Ovary (tissue), 10 donors: ENCODE measurements at places on chromosomes 16 and 17. TPM values are rescaled to one million over a fixed set of nuclear protein-coding genes. Genes with fewer than 3 reads are reported as not detected.

The C16orf82 gene
- not detected for total RNA-seq

The GCGR gene
- total RNA-seq = not detected

The TNFRSF13B gene
- total RNA-seq = not detected

- no peak for DNase-seq
Observed at GRCh38 chr16:1184156-1184868, 31.4 kb downstream of the CACNA1H start.

GRCh38 chr17:64040206-64040605, 19.8 kb upstream of the ICAM2 start:
- DNase-seq = no peak

- no peak for DNase-seq
Observed at GRCh38 chr16:20214401-20214800, 112.9 kb downstream of the GP2 start.

The CCL2 gene
- 25.3 TPM for total RNA-seq
